ENCODE measurements at places on chromosomes 11 and 22.
A peak's percentile ranks its signal among the peaks of the same experiment; 100 is the strongest.

DNA sequence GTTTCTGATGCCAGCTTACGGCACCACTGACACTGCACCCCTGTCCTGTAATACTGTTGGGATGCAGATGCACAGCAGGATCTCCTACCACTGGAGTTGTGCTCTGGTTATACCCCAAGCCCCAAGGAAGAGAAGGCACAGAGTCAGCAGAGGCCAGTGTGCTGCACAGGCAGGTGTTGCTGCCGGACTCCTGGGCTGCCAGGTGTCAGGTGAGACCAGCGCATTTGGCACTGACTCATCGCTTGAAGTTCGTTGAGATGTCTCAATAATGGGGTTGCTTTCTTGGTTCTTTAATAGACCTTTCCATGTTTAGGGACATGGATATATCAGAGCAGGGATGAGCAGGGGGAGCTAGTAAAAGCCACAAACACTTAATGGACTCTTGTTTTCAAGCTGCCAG, 75.7 kb upstream of the TTC12 start:
- no peak for DNase-seq

GRCh38 chr22:27108425-27109114, 451.2 kb downstream of the MIAT start:
- DNase-seq: no peak

GRCh38 chr22:47209547-47210023, 447.1 kb downstream of the TBC1D22A start:
- peak; percentile 5 for DNase-seq

DNA sequence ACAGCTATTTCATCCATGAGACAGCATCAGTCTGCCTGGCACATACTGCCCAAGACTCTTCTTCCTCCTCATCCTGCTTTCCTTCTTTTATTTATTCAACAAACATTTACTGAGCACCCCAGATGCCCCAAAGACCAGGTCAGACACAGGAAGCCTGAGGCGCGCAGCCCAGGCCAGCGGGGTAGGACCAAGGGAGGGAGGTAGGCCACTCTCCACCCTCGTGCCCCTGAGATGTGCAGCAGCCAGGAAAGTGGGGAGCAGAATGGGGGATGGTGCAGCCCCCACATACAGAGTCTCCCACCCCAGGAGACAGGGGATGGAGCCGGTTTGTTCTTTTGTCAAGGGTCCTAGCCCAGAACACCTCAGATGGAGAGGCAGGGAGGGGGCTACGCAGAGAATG, 4.2 kb upstream of the IL2RB start:
- no peak for DNase-seq

DNA sequence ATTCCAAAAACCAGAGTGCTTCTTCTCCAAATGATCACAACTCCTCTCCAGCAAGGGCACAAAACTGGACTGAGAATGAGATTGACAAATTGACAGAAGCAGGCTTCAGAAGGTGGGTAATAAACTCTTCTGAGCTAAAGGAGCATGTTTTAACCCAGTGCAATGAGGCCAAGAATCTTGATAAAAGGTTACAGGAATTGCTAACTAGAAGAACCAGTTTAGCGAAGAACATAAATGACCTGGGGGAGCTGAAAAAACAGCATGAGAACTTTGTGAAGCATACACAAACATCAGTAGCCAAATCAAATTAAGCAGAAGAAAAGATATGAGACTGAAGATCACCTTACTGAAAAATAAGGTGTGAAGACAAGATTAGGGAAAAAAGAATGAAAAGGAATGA, 15.5 kb downstream of the OR52M1 start:
- no peak for DNase-seq

Measured in activated CD4-positive, alpha-beta T cell treated with anti-CD3 and anti-CD28 coated beads for 1 hour (primary cell).